ENCODE measurements at places on chromosomes 7 and 10.

DNA sequence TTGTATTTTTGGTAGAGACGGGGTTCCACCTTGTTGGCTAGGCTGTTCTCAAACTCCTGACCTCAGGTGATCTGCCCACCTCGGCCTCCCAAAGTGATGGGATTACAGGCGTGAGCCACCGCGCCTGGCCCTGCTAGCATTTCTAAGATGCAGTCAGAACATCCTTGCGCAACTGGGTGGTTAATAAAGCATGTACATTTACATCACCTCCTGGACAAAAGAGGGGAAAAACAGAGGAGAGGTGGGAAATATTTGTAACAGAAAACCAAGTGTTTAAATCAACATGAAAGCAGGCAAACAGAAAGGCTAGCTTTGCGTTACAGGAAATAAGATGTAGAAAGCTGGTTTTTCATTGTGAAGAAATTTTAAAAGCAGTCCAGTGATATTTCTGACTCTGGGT is 220.9 kb upstream of the KMT2E start:
- H3K4me3 ChIP-seq = no peak overlapping the region
- peaks cover 23% of the 10 kb centered on the region for H3K27me3 ChIP-seq
- H3K36me3 ChIP-seq = no peaks in the 10 kb centered on the region
- no peak overlapping the region for H3K27ac ChIP-seq
- no peaks in the 10 kb centered on the region for H3K4me1 ChIP-seq
- DNase-seq = no peak

- H3K4me3 ChIP-seq = peak overlapping the region; percentile 96
- H3K27me3 ChIP-seq = no peaks in the 10 kb centered on the region
- H3K36me3 ChIP-seq = no peaks in the 10 kb centered on the region
- peak overlapping the region; percentile 18 for H3K27ac ChIP-seq
Measured at GRCh38 chr7:149716932-149717307, 56.5 kb downstream of the ZNF467 start.

DNA sequence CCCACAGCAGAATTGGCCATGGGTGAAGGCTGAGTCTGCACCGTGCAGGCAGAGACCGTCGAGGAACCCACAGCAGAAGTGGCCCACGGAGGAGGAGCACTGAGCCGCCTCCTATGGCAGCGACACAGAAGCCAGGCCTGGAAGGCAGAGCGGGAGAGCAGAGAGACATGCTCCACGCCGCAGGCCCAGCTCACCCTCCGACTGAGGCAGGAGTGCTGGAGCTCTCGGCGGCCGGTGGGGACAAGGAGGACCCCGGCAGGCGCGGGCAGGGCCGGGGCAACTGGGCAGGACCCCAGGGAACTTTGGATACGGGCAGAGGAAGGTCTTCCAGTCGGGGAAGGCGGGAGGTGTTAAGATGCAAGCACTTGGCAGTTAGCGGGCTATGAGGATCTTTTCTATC is 420.4 kb downstream of the DNAJB6 start:
- no peaks in the 10 kb centered on the region for H3K27me3 ChIP-seq
- DNase-seq = no peak
- H3K27ac ChIP-seq = no peak overlapping the region

GRCh38 chr10:8420182-8420581 is 365.7 kb downstream of the GATA3 start:
- DNase-seq = no peak
- H3K27ac ChIP-seq = no peak overlapping the region
- H3K27me3 ChIP-seq = peaks cover 4% of the 10 kb centered on the region
- H3K4me3 ChIP-seq = no peak overlapping the region
- peaks cover 10% of the 10 kb centered on the region for H3K4me1 ChIP-seq
